ENCODE measurements at places on chromosomes 4 and X.
A peak's percentile ranks its signal among the peaks of the same experiment; 100 is the strongest.

DNA sequence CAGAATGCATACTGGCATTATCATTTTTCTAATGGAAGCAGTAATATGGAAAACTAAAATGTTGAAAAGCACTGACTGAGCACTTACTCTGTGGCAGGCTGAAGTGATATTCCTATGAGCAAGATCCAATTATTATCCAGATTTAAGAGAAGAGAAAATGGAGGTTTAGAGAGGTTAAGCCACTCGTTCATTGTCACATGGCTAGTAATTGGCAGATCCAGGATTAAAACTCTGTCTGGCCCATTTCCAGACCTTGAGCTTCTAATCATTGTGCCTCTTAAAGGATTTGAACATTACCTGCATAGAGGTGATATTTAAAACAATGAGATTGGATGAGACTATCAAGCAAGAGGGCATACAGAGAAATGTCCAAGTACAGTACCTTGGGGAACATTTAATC lies 80.6 kb downstream of the MFAP3L start:
- DNase-seq: no peak

DNA sequence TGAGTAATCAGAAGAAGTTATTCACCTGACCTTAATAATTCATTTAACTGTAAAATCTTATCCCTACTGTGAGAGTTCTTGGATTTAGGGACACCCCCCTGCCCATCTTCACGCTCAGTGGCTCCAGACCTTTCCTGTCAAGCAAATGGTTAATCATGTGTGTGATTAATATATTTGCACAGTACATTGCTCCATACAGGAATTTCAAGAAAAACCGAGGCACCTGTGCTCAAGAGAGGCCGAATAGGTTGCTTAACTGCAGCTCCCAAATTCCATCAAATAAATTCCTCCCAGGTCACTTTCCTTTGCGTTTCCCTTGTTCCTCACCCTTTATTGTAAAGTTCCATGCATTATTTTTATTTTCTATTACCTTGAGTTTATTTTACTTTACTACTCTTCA lies 119.5 kb downstream of the STOX2 start:
- no peak for DNase-seq

- no peak for DNase-seq
Observed at GRCh38 chr4:138692411-138692810, 323.2 kb upstream of the NOCT start.

DNA sequence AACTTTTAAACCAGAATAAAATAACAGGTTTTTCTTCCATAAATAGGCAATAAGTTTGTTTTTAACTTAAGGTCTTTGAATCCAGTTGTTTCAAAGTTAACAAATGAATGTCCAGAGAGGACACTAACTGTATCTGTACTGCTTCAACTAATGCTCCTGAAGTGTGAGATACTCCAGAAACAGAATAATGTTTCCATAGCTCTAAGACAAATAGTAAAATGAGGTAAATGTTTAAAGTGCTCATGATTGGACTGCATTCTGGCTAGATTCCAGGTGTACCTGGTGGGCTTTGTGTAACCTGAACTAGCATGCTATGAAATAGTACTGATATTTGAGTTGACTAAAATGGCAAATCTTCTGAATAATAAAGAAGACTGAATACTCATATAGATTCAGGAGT lies 51.7 kb downstream of the METTL14 start:
- DNase-seq: no peak

- DNase-seq: no peak
Observed at GRCh38 chr4:70994387-70995099, 1.1 kb downstream of the DCK start.

GRCh38 chr4:110184140-110184790 lies 14.2 kb downstream of the ELOVL6 start:
- DNase-seq: no peak

DNA sequence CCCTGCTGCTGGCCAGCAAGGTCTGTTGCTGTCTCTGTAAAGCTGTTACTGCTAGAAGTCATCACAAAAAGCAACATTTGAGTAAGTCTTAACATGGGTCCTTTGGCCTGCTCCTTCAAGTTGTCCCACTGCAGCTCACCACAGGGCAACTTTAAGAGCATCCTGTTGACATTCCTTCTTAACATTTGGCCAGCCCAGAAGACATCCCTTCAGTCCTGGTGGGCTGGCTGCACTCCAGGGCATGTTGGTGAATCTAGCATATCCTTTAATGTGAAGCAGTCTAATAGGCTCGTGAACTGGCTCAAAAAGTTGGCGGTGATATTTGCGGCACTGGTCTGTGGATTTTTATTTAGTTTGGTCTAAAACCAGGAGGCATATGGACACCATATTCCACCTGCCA lies 92.2 kb upstream of the MAML3 start:
- no peak for DNase-seq

DNA sequence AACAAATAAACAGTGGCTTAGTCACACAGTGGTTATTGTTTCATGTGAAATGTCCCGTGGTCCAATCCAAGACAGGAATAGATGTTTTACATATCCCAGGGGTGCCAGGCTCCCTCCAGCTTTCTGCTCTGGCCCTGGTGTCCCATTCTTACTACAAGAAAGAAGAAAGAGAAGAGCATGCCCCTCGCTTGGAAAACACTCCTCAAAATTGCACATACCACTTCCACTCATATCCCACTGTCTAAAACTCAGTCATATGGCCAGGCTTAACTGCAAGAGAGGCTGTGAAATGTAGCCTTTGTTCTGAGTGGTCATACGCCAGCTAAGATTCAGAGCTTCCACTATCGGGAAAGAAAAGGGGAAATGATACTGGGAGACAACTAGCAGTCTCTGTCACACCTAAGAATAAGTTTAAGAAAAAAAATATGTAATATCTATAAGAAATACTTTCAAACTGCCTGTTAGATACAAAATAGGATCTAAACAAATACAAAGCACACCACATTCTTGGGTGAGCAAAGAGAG lies 306.8 kb upstream of the FAM241A start:
- DNase-seq: no peak

GRCh38 chr4:176380352-176381157 lies 60.8 kb downstream of the SPCS3 start:
- no peak for DNase-seq

DNA sequence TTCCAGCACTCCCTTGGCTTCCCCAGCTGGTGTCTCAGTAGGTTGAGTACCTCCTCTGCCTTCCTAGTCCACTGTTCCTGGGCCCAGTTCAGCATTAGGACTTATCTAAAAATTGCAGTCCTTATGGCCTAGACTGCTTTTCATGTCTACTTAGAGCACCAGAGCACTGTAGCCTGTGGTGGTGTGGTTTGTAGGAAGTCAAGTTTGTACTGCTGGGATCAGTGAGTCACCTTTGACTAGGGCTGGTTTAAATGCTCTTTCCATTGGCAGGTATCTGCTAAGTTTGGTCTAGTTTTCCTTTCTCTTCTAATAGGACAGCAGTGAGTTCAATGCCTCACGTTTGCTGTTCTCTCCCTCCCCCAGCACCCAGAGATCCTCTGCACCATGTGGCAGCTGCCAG lies 233.6 kb upstream of the WDFY3 start:
- DNase-seq: no peak

GRCh38 chr4:76055016-76055415 lies 19.1 kb upstream of the CXCL11 start:
- DNase-seq: no peak

DNA sequence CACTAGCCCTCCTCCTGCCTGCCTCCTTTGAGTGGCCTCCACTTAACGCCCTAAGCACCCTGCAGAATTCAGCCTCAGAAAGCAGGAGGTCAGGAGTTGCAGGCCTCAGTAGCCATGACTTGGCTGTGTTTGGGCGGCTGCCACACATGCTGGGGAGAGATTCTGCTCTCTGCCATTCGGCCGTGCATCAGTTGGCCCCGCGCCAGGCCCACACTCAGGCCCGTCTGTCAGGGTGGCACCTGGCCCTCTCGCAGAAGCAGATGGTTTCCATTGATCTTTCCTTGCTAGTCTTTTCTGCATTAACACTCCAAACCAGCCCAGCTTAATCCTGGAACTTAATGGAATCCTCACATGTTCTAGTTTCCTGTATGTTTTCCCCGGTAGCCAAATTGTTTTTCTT lies 30.7 kb upstream of the ATP6AP2 start:
- no peak for DNase-seq

- no peak for DNase-seq
Observed at GRCh38 chr4:16864199-16864598, 34.2 kb downstream of the LDB2 start.

DNA sequence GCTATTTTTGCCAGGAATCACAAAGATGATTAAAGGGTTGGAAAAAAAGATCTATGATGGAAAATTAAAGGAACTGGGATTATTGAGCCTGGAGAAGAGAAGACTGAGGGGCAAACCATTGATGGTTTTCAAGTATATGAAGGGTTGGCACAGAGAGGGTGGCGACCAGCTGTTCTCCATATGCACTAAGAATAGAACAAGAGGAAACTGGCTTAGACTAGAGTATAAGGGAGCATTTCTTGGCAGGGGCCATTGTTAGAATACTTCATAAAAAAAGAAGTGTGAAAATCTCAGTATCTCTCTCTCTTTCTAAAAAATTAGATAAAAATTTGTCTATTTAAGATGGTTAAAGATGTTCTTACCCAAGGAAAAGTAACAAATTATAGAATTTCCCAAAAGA lies 75.1 kb downstream of the NPNT start:
- DNase-seq: no peak

- DNase-seq: no peak
Observed at GRCh38 chrX:139204571-139204897, 326.0 kb upstream of the F9 start.

- DNase-seq: no peak
Observed at GRCh38 chr4:95580226-95580625, 31.5 kb upstream of the UNC5C start.

DNA sequence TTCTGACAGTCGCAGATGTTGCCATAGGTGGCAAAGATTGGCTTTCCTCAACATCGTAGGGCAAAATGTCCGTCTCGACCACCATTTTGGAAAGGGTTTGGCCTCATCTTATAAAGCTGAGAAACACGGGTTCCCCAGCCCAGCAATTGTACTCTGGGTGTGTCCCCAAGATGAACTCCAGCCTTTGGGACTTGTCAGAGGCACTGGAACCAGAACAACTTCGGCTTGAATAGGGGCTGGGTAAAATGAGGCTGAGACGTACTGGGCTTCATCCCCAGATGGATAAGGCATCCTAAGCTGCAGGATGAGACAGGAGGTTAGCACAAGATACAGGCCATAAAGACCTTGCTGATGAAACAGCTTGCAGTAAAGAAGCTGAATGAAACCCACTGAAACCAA lies 151.9 kb downstream of the CRLF2 start:
- DNase-seq: no peak

DNA sequence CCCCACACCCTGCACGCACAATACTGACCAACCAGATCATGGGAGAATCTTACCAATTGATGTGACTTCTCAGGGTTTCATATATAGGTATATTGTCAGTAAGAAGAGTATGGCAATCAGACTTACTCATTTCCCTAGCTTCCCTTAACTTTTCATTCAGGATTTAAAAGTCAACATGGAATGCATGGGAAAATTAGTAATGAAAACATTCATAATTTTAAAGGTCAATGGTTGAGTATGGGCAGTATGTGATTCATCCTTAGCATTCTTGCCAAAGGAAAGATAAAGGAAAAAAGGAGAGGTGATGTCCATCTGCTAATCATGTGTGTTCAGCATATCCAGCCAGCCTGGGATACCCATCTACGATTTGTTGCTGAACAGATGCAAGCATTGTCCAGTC lies 4.0 kb downstream of the DIPK2B start:
- DNase-seq: no peak

DNA sequence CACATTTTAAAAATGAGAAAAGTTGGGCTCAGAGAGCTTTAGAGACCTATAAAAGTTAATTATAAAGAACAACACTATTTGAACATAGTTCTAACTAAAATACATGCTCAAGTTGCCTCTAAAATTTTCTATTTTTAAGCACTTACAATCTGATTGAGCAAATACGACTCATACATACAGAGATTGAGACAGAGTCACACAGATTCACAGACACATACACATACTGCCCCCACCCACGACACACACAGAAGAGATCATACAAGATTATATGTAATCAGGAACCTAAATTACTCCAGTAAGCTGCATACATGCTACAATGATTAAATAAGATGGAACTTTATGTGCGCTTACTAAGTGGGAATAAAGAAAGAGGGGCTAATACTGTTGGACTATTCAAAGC lies 2.7 kb upstream of the ASB5 start:
- DNase-seq: no peak

- peak; percentile 46 for DNase-seq
Observed at GRCh38 chr4:160026721-160027120, 923.8 kb downstream of the RAPGEF2 start.

- DNase-seq: peak; percentile 30
Observed at GRCh38 chrX:119502727-119503483, 34.7 kb downstream of the SLC25A5 start.

GRCh38 chr4:83340692-83341343 lies 6.2 kb upstream of the HPSE start:
- DNase-seq: no peak

- DNase-seq: peak; percentile 64
Observed at GRCh38 chrX:119655125-119655524, 37.8 kb downstream of the SEPTIN6 start.

GRCh38 chrX:2330487-2330886 lies 170.3 kb downstream of the DHRSX start:
- no peak for DNase-seq

- DNase-seq: peak; percentile 16
Observed at GRCh38 chr4:186904101-186904500, 180.4 kb upstream of the FAT1 start.

DNA sequence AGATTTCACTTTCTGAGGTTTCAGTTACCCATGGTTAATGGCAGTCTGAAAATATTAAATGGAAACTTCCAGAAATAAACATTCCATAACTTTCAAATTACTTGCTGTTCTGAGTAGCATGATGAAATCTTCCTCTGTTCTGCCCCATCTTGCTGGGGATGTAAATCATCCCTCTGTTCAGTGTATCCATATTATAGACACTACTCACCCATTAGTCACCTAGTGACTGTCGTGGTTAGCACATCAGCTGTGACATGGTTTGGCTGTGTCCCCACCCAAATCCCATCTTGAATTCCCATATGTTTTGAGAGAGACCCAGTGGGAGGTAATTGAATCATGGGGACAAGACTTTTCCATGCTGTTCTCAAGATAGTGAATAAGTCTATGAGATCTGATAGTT lies 125.5 kb upstream of the GIMD1 start:
- DNase-seq: no peak

Data from hepatocyte (in vitro differentiated cells).